Activated CD4-positive, alpha-beta T cell treated with anti-CD3 and anti-CD28 coated beads for 4 hours (primary cell): ENCODE measurements at places on chromosomes 4 and X.

DNA sequence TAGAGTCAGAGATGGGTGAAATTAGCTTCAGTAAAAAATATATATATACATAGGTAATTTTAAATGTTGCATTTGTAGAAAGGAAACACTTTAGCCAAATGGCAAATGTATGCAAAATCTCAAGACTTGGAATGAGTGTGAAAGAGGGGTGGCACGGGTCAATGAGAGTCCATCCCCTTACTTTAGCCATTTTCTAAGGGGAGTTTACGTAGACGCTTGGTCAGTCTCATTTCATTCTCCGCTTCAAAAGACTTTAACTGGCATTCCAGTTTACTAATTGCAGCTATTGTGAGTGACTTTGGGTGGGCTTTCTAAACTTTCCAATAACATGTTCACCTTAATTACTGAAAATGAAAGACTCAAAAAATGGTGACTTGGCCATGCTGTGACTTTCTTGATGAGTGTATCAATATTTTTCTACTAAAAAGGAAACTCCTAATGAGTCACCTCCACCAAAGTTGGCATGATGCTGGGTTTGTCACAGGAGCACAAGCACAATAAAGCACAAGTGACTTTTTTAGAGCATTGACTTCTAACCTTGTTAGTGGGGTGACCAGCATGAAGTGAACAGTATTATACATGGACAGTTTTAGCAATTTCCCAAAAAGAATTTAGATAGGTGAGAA lies 356.0 kb upstream of the RASGEF1B start:
- DNase-seq: no peak

DNA sequence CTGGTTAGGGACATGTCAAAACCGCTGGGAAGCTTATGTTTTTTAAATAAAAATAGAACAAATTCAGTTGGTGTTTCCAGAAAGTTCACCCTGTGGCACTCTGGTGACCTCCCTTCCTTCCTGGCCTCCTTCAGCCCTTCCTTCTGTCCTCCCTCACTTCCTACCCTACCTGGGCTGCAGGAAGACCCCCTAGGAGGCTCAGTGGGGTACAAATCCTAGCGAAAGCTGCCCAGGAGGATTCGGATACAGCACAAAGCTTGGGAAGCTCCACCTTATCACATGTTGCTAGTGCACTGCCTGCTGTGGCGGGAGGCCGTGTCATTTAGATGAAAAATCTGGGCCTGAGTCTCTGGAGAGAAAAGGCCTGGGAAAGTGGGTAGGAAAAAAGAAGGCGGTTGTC lies 60.5 kb downstream of the FHDC1 start:
- DNase-seq: no peak

- DNase-seq: no peak
Observed at GRCh38 chrX:108224727-108225621, 133.4 kb downstream of the ATG4A start.

GRCh38 chr4:43564107-43564506 lies 671.6 kb downstream of the GRXCR1 start:
- DNase-seq: no peak

GRCh38 chr4:40173470-40173875 lies 23.4 kb upstream of the RHOH start:
- no peak for DNase-seq

DNA sequence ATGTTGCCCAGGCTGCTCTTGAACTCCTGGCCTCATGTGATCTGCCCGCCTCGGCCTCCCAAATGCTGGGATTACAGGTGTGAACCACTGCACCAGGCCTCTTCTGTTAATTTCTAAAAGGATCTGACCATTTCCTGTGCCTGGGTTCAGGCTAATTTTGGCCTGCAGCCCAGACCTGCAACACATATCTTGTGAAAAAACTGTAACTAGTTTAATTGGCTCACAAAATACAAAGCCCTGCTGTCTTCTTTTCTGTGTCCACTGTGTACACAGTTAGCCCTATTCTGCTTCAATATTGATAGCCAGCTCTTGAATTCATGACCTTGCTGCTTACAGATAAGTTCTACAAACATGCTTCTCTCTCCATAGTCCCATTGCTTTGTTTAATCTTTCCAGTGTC lies 753.5 kb downstream of the PDHA2 start:
- DNase-seq: no peak

DNA sequence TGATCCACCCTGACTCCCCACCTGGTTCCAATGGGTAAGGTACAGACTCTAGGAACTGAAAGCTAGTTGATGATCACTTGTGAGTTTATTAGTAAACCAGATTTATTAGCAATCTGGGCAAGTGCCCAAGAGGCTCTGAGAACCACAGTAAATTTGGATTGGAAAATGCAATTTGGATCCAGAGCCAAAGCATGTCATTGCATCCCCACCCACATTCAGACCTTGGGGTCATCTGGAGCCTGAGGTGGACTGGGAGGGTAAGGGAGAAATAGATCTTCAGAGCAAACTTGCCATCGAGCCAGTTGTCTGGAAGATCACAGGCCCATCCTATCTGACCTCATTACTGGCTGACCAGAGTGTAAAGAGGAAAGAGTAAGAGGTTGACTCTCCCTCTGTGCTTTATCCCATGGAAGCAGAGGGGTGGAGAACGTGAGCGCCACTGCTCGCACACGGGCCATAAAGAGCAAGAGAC lies 78.7 kb upstream of the RASGEF1B start:
- DNase-seq: no peak

DNA sequence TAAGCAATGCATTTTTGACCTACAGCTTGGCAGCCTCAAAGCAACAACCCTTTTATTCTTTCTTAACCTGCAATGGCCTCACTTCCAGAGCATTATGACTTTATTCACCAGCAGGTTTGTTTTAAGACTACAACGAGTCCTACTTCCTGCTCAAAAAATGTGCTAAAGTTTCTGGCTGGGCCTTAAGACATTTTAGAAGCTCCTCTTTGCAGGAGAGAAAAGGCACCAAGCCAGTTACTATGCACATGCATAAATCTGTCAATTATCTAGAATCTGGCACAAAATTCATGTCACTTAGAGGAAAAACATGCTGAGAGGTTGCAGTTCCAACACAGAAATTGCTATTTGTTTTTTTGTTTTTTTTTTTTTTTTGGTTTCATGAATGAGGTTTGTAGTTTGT lies 223.0 kb upstream of the EPHA5 start:
- no peak for DNase-seq

DNA sequence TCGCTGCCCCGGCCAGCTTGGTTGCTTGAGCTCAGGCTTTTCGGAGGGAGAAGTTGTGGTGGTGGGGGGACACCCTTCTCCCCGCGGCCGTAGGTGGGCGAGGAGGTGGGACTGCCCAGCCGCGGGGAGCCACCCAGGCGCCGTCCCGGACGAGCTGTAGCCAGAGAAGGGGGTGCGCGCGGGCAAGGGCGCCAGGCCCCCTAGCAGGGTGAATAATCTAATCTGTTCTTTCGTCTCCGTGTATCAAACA lies 3.1 kb downstream of the MID1IP1 start:
- DNase-seq: no peak

DNA sequence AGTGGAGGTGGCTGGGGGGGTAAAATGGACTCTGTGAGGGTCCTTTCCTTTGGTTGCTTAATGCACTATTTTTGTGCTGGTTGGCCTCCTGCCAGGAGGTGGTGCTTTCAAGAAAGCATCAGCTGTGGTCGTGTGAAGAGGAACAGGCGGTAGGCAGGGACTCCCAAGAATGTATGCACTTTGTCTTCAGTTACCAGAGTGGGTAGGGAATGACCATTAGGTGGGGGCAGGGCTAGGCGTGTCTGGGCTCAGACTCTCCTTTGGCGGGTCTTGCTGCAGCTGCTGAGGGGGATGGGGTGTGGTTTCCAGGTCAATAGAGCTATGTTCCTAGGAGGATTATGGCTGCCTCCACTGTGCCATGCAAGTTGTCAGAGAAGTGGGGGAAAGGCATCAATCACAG lies 509.0 kb downstream of the PCDH19 start:
- DNase-seq: no peak

DNA sequence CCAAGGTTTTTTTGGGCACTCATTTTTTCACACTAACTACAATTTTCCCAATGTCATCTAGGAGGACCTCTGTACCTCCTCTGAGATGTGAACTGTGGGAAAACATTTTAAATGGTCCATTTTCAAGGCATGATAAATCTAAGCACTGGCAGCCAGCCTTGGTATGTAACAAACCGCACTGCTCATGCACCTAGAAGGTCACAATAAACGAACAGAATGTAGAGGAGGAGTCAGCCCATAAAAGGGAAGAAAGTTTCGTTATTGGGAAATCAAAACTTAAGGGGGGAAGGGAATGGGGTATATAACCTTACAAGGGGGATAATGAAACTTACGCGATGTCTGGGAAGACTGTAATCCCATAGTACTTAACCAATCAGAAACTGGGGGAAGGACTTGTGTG lies 16.4 kb downstream of the COX18 start:
- no peak for DNase-seq

DNA sequence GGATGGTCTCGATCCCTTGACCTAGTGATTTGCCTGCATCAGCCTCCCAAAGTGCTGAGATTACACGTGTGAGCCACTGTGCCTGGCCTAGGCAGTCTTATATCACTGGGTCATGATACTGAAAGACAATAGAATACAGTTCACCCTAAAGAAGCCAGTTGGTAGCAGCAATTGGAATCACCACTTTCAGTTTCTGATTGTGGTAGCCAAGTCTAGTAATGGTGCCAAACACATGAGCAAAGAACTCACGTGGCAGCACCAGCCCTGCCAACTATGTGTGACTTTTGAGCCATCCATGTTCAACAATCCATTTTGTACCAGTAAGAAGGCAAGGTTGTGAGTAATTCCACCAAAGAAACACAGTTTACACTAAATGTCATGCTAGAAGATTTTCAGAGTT lies 548.4 kb downstream of the KLHL13 start:
- DNase-seq: no peak

- DNase-seq: no peak
Observed at GRCh38 chr4:122798101-122798500, 28.5 kb upstream of the FGF2 start.

DNA sequence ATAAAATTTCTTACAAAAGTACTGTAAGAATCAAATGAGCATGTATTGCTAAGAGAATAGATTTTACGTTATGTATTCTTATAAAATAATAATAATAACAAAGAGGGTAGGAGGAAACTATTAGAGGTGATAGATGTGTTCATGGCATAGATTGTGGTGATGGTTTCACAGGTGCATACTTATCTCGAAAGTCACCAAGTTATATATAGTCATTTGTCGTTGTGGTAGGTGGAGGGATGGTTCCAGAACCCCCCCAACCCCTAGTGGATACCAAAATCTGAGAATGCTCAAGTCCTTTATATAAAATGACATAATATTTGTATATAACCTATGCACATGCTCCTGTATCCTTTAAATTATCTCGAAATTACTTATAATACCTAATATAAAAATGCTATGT lies 36.7 kb upstream of the H2AZ1 start:
- no peak for DNase-seq

- no peak for DNase-seq
Observed at GRCh38 chr4:17699380-17699779, 82.0 kb downstream of the FAM184B start.

DNA sequence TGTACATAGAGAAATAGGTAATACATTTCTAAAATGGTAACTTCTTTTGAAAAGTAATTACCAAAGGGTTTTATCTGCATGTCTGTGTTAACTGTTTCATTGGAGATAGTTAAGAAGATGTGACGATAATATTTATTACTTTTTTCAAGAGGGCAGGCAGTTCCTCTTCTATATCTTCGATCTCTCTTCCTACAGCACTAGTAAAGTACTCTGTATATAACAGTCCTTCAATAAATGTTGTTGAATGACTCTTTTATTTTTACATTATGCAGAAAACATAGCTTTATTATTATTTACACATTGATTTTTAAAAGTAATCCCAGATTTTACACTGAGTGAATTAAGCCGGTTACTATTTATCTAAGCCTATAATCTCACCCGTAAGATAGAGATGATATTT lies 51.8 kb downstream of the TMPRSS11E start:
- DNase-seq: no peak

GRCh38 chr4:188078116-188078515 lies 31.3 kb downstream of the TRIML2 start:
- DNase-seq: no peak

DNA sequence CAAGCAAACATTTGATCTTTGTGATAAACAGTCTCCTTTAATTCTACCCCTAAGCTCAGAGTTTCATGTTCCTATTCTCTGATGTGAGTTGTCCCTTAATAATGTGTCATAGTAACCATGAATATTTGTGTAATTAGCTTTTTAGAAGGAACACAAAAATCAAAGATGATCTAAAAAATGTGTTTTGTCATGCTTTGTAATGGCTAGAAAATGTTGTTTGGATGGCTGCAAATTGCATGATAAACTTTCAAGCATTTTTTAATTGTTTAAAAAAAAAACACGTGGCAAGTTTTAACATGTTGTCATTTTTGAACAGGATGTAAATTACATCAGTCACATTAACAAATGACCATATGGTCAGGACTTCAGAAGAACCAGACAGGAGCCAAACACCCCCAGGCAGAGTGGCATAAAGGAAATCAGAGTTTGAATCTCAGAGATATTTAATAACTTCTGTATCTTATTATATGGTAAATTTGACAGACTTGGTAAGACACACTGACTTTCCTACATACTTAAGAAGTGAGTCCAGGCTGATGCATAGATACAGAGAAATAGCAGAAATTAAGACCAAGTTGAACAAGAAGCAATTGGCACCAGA lies 223.9 kb upstream of the VEGFC start:
- DNase-seq: no peak

- DNase-seq: no peak
Observed at GRCh38 chr4:68193194-68193593, 52.3 kb downstream of the TMPRSS11B start.

- DNase-seq: no peak
Observed at GRCh38 chrX:34859191-34859590, 83.4 kb upstream of the FAM47B start.

DNA sequence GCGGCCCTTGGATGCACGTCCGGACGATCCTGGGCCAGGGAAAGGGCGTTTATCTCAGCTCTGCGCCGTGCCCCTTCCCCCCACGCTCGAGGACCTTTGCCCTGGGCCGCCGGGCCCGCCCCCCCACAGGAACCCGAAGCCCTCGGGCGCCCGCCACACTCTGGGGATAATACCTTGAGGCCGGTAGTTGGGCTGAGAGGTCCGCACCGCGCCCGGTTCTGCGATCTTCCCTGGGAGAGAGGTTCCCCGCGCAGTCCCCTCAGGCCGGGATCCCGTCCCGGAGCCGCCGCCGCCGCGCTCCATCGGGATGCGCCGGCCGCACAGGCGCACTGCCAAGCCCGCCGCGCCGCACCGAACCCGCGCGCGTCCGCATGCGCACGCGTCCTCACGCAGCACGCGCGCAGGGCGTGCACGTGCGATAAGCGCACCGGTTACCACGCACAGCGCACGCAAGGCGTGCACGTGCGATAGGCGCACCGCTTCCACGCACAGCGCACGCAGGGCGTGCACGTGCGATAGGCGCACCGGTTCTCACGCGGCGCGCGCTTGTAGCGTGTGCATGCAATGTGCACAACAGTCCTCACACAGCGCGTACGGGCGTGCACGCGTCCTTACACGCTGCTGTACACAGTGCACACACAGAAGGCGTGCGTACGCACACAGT lies at the start of gene MAP7D2:
Gene MAP7D2, minus strand, starts transcription at position 331 of the 664 bp plus-strand sequence. Its CDS starts 28 bp downstream, at position 303.
- no peak for DNase-seq

DNA sequence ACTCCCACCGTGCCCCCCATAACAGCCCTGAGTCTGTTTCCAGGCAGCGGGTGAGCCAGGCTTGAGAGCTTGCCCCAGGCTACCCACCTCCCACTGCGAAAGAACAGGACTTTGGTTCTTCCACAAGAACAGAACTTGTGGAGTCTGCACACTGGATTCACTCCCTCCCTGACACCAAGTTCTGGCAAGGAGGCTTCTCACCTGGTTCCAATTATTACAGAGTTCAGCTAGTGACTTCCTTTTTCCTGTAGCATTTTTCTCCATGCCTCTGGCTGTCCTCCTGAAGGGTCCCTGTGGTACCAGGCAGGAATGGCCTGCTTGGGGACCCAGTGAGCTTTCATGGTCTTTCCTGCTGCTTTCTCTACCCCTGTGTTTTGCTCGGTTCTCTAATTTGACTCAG lies 208.6 kb upstream of the SFRP2 start:
- DNase-seq: no peak
